ENCODE measurements at places on chromosomes 12 and 14. TPM values are rescaled to one million over a fixed set of nuclear protein-coding genes. Genes with fewer than 3 reads are reported as not detected.

Gene DYNLL1
- 152 TPM for total RNA-seq

- no peaks in the 10 kb centered on the region for H3K4me1 ChIP-seq
- no peaks in the 10 kb centered on the region for H3K27me3 ChIP-seq
- no peak for DNase-seq
- no peaks in the 10 kb centered on the region for H3K36me3 ChIP-seq
Measured at GRCh38 chr12:39032448-39032847, 127.1 kb upstream of the CPNE8 start.

DNA sequence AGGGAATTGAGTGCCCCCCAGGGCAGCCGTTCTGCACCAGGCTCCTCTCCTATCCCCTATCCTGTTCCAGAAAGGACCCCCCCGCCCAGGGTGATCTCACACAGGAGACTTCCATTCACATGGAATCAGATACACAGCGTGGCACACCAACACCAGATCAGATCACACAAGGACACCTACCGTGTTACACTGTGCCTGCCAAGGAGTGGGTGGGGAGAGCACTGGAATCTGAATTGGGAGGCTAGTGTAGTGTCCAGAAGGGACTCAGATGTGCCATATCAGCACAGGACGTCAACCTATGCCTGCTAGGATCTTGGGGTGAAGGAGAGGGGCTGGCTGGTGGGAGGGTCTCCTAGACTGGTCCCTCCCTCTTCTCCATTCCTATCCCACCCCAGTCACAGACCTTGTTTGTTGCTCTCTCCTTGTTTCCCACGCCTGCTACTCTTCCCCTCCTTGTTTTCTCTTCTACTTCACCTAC lies 2.3 kb downstream of the PTMS start:
- H3K4me3 ChIP-seq = peak overlapping the region; percentile 78
- H3K4me1 ChIP-seq = peaks cover 92% of the 10 kb centered on the region
- peaks cover 5% of the 10 kb centered on the region for H3K27me3 ChIP-seq
- peak overlapping the region; percentile 91 for H3K27ac ChIP-seq
- peaks cover 23% of the 10 kb centered on the region for H3K36me3 ChIP-seq

DNA sequence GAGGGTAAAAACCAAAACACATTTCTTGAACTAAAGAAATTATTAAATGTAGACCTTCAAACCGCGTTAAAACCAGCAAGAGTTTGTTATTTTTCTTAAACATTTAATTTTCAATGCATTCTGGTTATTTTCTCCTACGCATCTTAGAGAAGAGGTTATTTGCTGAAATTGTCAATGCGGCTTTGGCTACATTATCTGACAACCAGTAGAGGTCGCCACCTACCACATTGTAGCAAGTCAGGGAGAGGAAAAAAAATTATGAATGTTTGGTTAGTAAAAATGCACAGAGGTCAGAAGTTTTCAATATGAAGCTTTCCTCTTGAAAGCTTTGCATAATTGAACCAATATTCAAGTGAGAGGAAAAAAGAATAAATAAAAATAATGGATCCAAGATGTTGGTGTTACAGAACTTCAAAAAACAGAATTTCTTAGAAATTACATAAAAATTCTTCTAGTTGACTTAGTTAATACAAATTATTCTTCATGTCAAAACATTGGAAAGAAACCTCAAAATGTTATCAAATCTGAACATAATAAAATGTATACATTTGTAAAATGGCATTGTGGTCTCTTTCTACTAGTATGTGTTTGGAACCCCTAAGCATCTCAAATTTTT lies 159.4 kb upstream of the TMTC2 start:
- no peaks in the 10 kb centered on the region for H3K4me1 ChIP-seq
- H3K4me3 ChIP-seq = no peak overlapping the region
- peak; percentile 88 for DNase-seq
- no peaks in the 10 kb centered on the region for H3K36me3 ChIP-seq
- H3K27ac ChIP-seq = no peak overlapping the region

- H3K27me3 ChIP-seq = no peaks in the 10 kb centered on the region
- no peaks in the 10 kb centered on the region for H3K36me3 ChIP-seq
- H3K4me1 ChIP-seq = peaks cover 41% of the 10 kb centered on the region
- DNase-seq = no peak
Measured at GRCh38 chr14:68729556-68729955, 63.3 kb downstream of the ZFP36L1 start.

GRCh38 chr12:104942075-104942474 lies 16.0 kb downstream of the SLC41A2 start:
- H3K4me1 ChIP-seq = peaks cover 43% of the 10 kb centered on the region
- no peak for DNase-seq
- H3K4me3 ChIP-seq = no peak overlapping the region
- H3K36me3 ChIP-seq = no peaks in the 10 kb centered on the region

Measured in stomach (tissue), 19 donors.